Heart left ventricle (tissue), 16 donors: ENCODE measurements at places on chromosomes 6 and 20. TPM values are rescaled to one million over a fixed set of nuclear protein-coding genes. Genes with fewer than 3 reads are reported as not detected.
A peak's percentile ranks its signal among the peaks of the same experiment; 100 is the strongest.

Gene MCHR2
- total RNA-seq, result not detected

Gene SLC17A1
- total RNA-seq, result not detected

Gene SEL1L2
- total RNA-seq, result 0.59 TPM

- DNase-seq, result no peak
Measured at GRCh38 chr6:72140795-72141194, 254.4 kb downstream of the RIMS1 start.

DNA sequence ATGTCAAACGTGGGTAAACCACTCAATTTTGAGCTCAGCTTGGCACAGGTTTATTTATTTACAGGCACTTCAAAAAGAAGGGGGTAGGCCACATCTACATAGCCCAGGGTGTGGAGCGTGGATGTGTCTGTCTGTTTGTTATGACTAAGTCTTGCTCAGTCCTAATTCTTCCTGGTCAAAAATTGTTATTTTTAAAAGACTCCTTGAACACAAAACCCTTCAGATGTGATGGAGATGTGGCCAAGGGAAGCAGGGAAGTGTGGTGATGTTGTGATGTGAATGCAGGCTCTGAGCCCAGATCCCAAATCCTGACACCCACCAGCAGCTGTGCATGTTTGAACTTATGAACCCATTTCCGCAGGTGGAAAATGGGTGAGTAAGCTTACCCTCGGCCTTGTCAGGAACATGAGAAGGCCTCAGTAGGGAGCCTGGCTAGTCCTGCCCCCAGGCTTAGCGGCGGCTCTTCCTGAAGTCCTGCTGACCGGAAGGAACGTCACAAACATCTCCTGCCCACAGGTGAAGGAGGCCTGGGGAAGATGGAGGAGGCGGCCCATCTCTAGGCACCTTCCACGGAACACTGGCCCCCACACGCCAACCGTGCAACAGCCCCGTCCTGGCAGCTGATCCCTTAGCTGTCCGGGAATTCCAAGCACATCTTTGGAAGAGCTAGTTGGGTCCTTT is 119.7 kb downstream of the MYLK4 start:
- peak; percentile 29 for DNase-seq

DNA sequence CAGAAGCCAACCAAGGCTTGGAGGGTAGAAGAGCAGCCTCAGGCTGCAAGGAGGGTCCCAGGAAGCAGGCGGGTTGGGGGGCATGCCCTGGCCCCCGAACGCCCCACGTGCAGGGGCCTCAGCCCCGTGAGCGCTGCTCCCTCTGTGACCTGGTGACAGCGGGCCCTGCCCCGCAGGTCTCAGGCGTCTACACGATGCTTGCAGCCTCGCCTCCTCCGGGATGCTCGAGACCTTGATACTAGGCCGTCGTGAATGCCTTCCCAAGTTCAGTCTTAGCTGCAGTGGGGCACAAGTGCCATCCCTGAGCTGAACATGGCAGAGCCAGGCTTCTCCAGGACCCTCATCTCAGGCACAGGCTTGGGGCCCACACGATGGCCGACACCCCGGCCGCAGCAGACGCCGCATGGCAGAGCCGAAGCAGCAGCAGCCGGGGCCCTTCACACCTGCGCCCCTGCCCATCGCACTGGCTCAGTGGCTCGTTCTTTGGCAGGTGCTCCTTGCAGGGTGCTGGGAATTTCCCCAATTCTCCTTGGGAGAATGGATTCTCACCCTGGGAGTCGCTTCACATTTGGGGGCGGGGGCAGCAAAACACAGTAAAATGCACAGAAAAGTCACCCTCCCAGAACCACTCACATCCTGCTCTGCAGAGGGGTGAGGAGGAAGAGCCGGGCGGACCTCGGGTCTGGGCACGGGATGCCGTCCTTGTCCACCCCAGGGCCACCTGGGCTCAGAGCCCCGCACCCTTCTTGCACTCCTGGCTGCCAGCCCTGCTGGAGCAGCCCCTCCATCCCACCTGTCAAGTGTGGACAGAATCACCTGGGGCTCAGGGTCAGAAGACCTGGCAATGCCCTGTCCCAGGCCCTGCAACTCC is 161.8 kb downstream of the DLL1 start:
- peak; percentile 12 for DNase-seq

GRCh38 chr20:23374441-23374840 is 12.5 kb downstream of the GZF1 start:
- DNase-seq, result no peak
